Stomach (tissue), 19 donors: ENCODE measurements at places on chromosomes 6 and 20. TPM values are rescaled to one million over a fixed set of nuclear protein-coding genes. Genes with fewer than 3 reads are reported as not detected.

DNA sequence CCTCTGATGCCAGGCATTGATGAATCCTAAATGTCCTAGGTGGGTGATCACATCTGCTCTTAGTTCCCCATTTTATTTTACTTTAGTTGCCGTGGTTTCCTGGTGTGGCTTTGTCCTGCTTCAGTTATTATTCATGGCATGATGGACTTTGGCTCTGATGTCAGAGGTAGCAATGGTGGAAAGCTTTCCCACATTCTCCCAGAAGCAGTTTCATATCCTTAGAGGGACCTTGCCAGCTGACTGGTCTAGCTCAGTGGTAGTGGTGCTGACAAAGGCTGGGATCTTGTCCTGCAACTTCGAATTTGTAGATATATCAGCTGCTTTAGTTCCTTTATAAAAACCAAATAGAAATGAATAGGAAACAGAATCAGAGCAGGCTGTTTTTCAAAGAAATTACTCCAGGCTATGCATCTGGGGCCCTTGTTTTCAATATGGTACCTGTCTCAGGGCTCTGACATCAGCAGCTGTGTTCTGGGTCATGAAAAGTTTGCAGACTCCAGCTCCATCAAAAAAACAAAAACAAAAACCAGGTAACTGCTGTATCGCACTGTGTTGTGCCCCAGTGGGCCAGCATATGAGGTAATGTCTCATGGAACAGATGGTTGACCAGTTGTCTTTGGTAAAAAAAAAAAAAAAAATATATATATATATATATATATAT is 133.7 kb downstream of the PLCB4 start:
- no peaks in the 10 kb centered on the region for H3K36me3 ChIP-seq
- H3K27ac ChIP-seq, result no peak overlapping the region
- no peak for DNase-seq
- no peak overlapping the region for H3K4me3 ChIP-seq
- no peaks in the 10 kb centered on the region for H3K27me3 ChIP-seq

DNA sequence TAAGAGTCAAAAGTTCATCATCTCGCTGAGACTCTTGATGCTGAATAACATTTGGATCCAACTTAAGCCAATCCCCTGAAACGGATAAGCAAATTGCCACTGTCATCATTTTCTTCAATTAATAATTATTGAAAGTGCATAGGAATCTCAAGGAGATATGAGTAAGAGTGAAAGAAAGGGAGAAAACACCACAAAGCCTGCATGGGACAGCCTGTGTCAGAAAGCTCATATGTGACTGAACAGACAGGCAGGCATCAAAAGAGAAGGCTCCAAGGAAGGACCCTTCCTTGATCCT is 13.3 kb downstream of the ATXN1 start:
- DNase-seq, result no peak
- peaks cover 40% of the 10 kb centered on the region for H3K4me1 ChIP-seq
- no peak overlapping the region for H3K4me3 ChIP-seq
- peak overlapping the region; percentile 49 for H3K27ac ChIP-seq
- peaks cover 6% of the 10 kb centered on the region for H3K36me3 ChIP-seq

DNA sequence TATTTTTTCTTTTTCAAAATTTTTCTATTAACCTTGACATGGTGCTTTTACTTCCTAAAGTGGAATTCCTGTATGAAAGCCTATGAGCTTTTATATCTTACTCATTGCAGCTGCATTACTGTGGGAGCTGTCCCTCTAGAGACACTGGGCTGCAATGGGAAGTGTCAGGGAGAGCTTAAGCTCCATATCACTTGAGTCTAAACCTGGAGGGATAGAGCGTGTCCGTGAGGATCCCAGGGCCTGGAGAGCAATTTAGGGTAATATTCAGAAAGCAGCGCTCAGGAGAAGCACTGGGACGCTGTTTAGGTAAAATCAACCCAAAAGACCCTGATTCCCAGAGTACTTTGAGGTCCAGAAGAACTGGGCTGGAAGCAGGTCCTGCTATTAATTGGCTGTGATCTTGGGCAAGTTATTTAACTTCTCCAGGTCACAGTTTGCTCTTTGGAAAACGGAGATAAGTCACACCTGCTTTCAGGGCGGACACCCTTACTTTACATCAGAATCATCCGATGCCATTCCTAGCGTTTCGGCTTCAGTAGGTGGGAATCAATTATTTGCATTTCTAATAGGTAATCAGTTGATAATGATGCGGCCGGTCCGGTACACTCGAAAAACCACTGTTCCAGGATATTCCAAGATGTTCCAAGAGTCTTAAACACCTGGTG is 628 bp upstream of the ERGIC3 start:
- peak overlapping the region; percentile 70 for H3K4me3 ChIP-seq
- peaks cover 16% of the 10 kb centered on the region for H3K4me1 ChIP-seq
- H3K36me3 ChIP-seq, result peaks cover 33% of the 10 kb centered on the region
- H3K27me3 ChIP-seq, result no peaks in the 10 kb centered on the region

GRCh38 chr6:53441761-53442160 is 93.0 kb upstream of the ELOVL5 start:
- no peak for DNase-seq
- no peaks in the 10 kb centered on the region for H3K36me3 ChIP-seq
- H3K27me3 ChIP-seq, result no peaks in the 10 kb centered on the region
- H3K27ac ChIP-seq, result no peak overlapping the region
- no peaks in the 10 kb centered on the region for H3K4me1 ChIP-seq

- no peaks in the 10 kb centered on the region for H3K4me1 ChIP-seq
- DNase-seq, result no peak
- H3K27ac ChIP-seq, result no peak overlapping the region
Observed at GRCh38 chr6:67889682-67889995, 745.4 kb upstream of the ADGRB3 start.

The ZDHHC14 gene
- 3.9 TPM for polyA plus RNA-seq

The CTAGE9 gene
- polyA plus RNA-seq, result not detected

The LRFN2 gene
- polyA plus RNA-seq, result 0.10 TPM

The CNR1 gene
- 0.98 TPM for polyA plus RNA-seq

The MYLK4 gene
- polyA plus RNA-seq, result 0.43 TPM
